ENCODE measurements at places on chromosomes 12 and 14.

GRCh38 chr12:106885541-106886249, 70.0 kb upstream of the TMEM263 start:
- no peak for DNase-seq

- peak; percentile 48 for DNase-seq
Measured at GRCh38 chr14:68978172-68978911, 760 bp downstream of the ACTN1 start.

DNA sequence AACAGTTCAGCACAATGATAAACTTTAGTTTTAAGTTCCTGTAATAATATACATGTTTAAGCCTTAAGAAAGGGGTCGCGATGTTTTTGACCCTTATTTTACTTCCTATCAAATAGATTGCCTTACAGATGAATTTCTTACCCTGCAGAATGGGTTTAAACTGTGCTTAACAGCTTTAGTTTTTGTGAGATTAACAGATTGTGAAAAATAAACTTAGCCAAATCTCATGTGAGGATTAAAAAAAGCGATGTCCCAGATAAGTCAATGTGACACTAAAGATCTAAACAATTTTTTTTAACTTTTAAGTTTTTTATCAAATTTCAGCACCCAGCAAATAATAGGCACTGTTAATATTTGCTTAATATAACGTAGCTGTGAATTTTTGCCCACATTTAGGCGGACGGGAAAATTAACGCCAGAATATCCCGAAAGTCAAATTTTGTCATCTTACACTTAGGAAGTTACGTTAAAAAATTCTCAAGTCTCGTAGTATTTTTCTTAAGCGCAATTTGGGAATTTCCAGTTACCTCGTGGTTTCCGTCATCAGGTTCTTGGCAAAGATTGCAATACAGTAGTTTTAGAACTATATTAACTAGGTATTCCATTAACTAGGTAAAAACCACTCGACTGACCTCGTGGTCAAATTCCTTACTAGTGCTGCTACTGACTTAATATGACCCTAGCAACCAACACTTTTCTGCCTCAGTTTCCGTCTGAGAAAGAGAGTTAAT, 1.2 kb downstream of the HNRNPC start:
- DNase-seq, result no peak

- no peak for DNase-seq
Measured at GRCh38 chr12:19012965-19013364, 116.6 kb upstream of the PLEKHA5 start.

DNA sequence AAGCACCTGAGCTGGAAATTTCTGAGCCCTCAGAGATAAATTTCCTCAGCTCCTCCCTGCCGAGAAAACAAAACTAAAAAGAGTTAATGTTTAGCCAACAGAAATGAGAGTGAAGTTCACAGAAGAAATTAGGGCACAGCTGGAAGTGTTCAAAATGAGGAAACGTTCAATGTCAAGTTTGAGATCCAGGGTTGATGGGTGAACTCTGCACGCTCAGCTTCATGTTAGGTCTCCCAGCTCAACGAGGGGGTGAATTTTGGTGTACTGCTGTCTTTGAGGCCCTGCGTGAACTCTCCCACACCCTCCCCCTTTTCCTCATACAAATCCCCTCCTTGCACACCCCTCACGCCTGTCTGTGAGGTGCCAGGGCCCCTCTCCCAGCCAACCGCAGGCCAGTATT, 13.3 kb upstream of the OAS3 start:
- no peak for DNase-seq

DNA sequence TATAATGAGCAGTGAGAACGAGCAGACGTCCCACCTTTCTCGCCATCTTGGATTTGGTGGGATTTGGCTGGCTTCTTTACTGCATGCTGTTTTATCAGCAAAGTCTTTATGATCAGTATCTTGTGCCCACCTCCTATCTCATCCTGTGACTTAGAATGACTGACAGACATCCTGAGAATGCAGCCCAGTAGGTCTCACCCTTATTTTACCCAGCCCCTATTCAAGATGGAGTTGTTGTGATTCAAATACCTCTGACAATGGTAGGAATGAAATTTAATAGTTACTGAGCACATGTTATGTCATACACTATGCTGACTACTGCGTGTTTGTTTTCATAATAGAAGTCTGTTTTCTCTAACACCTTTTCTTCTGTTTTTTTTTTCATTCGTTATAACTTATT, 1.9 kb downstream of the TMTC3 start:
- DNase-seq, result no peak

DNA sequence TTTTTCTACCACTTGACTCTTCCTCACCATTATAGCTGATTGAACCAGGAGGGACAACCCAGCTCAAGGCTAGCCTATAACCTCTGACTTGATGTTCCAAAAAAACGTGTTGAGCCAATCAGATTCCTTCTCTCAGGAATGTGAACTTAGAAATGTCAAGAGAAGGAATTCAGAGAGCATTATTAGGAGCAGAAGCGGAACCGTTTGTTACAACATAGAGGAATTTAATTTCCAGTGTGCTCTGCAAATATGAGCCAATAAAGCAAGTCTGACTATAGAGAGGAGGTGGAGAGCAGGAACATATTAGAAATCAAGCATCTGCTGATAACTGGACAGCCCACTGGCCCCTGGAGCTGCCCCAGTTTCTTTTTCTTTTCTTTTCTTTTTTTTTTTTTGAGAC, 15.3 kb upstream of the PELI2 start:
- DNase-seq, result no peak

GRCh38 chr12:66661357-66661756, 17.5 kb downstream of the GRIP1 start:
- no peak for DNase-seq

GRCh38 chr12:114669401-114670290, 14.3 kb downstream of the TBX3 start:
- no peak for DNase-seq

- DNase-seq, result peak; percentile 57
Measured at GRCh38 chr14:94612174-94612573, at the start of gene SERPINA3. SERPINA3 (plus strand) TSS chr14:94612391; CDS start chr14:94614442, 2,051 bp downstream.

DNA sequence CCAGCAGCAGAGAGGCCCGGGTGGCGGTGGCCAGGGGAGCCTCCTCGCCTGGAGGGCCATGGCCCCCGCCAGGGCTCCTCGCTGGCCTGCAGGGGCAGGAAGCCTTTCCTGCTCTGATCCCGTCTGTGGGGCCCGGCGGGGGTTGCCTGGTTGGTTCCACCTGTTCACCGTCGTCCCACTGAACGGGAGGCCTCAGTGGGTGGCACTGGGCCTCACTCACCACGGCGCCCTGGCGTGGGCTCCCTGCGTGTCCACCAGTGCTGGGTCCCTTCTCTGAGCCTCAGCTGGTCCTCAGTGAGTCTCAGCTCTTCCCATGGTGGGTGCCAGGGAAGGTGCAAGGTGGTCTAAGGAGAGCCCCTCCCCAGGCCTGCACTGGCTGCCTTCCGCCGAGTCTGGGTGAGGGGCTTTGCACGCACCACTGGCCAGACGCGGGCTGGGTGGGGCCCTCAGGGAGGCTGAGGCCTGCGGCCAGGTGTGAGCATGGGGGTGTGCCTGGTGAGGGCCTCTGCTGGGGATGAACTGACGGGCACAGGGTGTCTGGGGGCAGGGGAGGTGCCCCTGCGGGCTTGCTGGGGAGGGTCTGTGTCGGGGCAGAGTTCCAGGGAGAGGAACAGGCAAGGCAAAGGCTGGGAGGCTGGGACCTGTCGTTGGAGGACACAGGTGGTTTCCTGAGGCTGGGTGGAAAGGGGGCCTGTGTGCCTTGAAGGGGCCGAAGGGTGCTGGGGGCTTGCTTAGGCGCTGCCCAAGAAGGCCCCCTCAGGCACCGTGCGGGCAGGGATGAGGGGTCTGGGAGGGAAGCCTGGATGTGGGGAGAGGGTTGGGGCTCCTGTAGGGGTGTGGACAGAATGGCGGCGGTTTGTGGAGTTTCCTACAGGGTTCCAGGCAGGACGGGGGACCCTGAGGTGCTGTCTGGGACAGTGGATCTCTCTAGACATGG, 339.8 kb downstream of the TMEM121 start:
- peak; percentile 9 for DNase-seq

DNA sequence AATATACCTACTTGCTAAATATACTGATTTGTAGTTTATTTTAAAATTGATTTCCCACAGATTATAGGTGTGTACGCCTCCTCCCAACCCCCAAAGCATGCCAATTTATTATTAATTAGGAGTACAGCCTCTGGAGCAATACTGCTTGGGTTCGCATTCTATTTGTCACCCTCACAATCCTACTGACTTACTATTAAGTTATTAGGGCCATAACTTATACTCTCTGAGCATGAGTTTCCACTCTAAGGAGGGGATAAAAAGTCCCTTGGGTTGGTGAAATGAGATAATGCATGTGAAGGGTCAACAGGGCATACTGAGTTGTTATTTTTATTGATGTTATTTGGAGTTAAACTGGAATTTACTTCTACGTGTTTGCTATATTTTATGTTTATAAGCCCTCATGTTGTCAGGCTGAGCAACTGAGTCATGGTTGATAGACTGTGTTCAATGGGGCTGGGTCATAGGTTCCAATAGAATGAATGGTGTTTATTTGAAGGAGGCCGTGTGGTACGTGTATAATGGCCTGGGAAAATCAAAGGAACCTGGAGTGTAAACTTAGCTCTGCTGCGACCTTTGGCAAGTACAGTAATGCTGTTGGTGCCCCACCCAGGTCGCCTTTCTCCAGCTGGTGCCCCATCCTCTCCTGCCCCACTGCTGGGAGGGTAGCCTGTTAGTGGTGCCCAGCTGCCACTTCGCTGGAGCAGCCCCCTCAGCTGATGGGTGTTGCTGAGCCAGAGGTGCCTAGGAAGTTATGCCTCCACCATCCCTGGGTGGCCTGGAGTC, 99.3 kb upstream of the PTPRB start:
- no peak for DNase-seq

DNA sequence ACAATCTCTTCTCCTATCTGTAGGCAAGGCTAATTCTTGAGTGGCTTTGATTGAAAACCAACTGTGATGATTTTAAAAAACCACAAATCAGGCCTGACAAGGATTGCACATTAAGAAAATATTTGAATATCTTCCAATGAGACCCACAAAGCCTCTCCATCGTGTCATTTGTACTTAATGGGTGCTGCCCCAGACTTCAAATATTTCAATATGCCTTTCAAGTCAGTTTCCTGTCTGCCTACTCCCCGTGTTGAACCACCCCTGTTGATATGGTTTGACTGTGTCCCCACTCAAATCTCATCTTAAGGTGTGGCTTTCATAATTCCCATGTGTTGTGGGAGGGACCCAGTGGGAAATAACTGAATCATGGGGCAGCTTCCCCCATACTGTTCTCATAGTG, 159.7 kb upstream of the EGLN3 start:
- no peak for DNase-seq

DNA sequence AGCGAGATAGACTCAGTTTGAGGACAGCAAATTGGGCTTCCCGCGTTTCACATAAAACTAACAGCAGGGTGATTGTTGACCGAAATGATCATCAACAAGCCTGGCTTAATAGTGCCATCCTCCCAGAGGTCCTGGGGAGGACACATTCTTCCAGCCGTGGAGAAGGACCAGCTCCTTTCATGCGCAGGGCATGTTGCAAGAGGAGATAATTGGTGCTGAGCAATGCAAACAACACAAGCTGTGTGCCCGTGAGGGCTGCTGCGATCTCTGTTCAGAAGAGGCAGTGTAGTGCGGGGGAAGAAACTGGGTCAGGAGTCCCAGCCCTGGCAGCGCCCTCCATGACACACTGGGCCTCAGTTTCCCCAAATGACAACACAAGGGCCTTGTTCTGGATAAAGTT, 54.3 kb downstream of the CCDC85C start:
- peak; percentile 64 for DNase-seq

DNA sequence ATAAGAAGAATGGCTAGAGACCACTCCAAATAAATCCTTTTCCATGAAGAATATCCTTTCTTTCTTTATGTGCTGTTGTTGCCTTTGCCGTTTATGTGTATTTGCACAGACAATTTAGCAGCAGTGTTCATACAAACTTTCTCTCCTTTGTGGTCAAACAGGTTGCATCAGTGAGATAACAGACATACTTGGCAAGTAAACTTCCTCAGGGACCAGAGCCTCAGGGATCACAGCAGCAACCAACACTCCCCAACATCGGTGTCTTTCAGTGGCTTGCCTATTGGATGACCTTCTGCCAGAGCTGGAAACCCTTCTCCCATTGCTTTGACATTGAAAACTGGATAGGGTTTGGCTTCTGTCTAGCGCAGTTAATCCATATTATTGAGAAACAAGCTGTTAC, 252.2 kb downstream of the BTG1 start:
- no peak for DNase-seq

DNA sequence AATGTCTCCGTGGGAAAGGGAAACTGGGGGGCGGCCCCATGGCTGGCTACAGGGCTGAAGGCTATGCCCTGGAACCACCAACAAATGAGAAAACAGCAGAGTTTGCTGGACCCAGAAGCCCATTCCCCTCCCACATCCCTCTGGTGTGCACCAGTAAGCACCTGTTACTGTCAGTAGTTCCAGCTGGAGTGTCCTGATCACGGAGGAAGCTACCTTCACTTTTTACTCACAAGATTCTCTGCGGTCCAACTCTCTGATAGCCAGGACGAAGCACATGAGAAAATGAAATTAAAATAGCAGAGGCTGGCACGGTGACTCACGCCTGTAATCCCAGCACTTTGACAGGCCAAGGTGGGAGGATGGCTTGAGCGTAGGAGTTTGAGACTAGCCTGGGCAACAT, 22.7 kb upstream of the MEG3 start:
- no peak for DNase-seq

GRCh38 chr12:6613015-6613775, 6.0 kb upstream of the CHD4 start:
- peak; percentile 83 for DNase-seq

GRCh38 chr14:79629411-79630287, 581.7 kb downstream of the DIO2 start:
- DNase-seq, result no peak

GRCh38 chr12:46087916-46088439, 97.6 kb upstream of the SCAF11 start:
- DNase-seq, result no peak

GRCh38 chr12:64672925-64673409, 62.7 kb downstream of the RASSF3 start:
- no peak for DNase-seq

DNA sequence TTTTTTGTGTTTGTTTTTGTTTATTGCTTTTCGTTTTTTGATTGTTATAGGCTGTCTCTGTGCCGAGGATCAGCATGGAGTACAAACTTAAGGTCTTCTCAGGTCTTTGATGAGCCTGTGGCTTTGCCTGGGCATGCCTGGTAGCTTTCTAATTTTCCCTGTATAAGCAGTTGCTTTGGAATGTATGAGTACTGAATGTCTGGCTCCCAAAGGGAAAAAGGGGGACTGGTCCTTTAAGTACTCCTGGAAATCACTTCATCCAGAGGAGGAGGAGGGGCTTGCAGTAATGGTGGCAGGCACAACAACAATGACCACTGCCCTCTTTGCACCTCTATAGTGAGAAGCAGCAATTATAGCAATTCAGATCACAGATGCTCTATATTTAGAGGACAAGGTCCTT, 67.6 kb upstream of the TTC7B start:
- no peak for DNase-seq

DNA sequence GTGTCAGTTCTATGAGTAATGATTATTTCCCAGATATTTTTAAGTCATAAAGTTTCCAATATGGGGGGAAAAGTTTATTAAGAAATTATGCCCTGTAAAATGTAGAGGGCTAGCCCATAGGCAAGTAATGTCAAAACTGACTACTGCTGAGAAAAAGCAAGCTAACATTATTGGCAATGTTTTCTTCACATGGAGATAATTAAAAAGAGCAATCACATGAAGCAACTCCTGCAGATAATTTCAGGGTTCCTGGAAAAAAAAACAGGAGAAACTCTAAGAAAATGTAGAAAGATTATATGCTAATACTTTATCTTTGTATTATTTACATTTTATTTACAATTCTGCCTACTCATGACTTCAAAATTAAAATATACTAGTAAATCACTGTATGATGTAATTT, 39.8 kb downstream of the PPP1R12A start:
- DNase-seq, result no peak

- DNase-seq, result no peak
Measured at GRCh38 chr12:119990382-119990874, 1.4 kb downstream of the BICDL1 start.
